ENCODE measurements at places on chromosomes 16 and 17. TPM values are rescaled to one million over a fixed set of nuclear protein-coding genes. Genes with fewer than 3 reads are reported as not detected.

WSCD1 gene
- not detected for total RNA-seq

SMTNL2 gene
- not detected for total RNA-seq

EFCAB5 gene
- 1.3 TPM for total RNA-seq

TEX19 gene
- not detected for total RNA-seq

BFAR gene
- 71.2 TPM for total RNA-seq

ITGB3 gene
- not detected for total RNA-seq

C16orf46 gene
- 0.65 TPM for total RNA-seq

KRTAP1-5 gene
- total RNA-seq: not detected

CORO1A gene
- total RNA-seq: 1,426 TPM

CCL3 gene
- 2.9 TPM for total RNA-seq

SCIMP gene
- total RNA-seq: 0.33 TPM

CTF1 gene
- 0.37 TPM for total RNA-seq

PRM3 gene
- total RNA-seq: not detected

FADS6 gene
- total RNA-seq: not detected

DNA sequence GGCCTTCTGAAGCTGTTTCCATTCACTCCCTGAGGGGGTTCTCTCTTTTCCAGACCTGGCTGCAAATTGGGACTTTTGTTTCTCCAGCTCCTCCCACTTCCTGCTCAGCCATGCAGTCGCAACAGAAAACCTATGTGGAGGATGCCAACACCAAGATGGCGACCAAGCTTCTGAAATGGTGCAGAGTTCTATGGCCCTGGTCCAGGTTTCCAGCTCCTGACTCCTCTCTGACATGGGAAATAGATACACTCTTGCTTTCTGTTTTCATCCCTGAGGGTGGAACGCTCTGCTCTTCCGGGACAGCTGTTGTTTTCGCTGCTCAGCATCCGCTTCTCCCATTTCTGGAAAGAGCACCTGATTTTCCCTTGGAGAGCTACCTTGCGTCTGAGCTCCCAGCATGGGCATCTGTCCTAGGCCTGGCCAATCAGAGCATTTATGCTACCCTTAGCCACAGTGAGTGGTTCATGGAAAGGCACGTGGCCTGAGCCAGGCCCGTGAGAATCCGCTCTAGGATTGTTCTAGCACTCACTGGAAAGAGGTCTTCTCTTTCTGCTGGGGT is 8.1 kb downstream of the GPRC5B start:
- no peak for DNase-seq

- no peak for DNase-seq
Observed at GRCh38 chr16:35752012-35752772, 2292.8 kb downstream of the TP53TG3F start.

- no peak for DNase-seq
Observed at GRCh38 chr17:19753661-19754463, 5.8 kb upstream of the ALDH3A1 start.

GRCh38 chr16:69762814-69763598 is 874 bp downstream of the WWP2 start:
- no peak for DNase-seq

GRCh38 chr17:4498461-4499397 is at the start of gene SPNS2:
SPNS2 (plus strand) TSS chr17:4498881; CDS start chr17:4499048, 167 bp downstream.
- DNase-seq: peak; percentile 83

DNA sequence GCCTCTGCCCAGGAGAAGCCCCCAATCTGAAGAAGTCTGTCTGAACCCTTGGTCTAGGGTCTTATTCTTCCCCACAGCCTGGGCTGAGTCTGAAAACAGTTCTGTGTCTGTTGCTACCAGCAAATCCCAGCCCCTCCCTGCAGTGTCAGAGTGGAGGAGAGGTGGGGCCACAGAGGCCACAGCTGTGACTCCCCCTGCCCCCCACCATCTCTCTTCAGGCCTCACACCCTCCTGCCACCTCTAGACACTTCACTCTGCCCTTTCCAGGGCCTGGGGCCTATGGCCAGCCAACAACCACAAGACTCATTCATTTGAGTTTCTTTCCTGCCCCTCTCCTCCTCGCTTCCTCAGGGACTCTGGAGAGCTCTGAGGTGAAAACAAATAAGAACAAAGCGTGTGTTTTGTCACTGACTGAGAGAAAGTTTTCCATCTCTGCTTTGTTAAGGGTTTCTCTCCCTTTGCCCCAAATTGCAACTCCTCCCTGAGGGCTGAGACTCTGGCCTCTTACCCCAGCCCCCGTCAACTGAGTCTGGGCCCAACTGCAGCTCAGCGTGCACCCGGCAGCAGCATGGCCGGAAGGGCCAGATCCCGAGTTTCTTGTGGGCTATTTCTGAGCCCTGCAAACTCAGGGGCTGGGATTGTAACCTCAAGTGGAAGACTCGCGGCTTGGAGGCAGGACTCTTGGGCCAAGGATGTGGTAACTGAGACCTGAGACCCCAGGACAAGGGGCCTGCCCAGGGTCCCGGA is 13.2 kb downstream of the C17orf50 start:
- DNase-seq: no peak

DNA sequence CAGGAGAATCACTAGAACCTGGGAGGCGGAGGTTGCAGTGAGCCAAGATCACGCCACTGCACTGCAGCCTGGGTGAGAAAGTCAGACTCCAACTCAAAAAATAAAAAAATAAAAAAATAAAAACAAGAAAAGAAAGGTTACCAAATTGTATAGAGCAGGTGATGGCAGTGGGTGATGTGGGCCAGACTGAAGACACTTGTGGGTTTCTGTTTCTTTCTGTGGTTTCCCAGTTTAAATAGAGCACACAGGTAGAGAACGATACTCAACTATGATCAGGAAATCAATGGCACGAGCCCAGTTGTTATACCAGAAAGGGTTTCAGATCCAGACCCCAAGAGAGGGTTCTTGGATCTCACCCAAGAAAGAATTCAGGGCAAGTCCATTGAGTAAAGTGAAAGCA is 32.6 kb downstream of the NUBP1 start:
- DNase-seq: no peak

DNA sequence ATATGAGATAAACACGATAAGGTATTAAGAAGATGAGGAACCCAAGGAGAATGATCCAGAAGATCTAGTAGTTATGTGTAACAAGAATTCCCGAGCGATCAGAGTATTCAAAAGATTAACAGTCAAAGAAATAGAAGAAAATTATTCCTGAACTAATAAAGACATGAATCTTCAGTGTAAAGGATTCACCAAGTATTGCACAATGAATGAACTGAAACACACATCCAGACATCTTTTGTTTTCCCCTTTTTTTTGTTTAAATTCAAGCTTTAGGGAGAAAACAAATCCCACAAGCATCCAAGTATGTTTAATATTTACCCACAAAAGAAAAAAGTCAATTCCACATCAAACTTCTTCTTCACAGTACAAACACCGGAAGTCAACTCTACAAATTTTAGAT is 23.7 kb upstream of the MYOCD start:
- no peak for DNase-seq

- DNase-seq: no peak
Observed at GRCh38 chr16:68190736-68191510, 45.0 kb downstream of the ESRP2 start.

DNA sequence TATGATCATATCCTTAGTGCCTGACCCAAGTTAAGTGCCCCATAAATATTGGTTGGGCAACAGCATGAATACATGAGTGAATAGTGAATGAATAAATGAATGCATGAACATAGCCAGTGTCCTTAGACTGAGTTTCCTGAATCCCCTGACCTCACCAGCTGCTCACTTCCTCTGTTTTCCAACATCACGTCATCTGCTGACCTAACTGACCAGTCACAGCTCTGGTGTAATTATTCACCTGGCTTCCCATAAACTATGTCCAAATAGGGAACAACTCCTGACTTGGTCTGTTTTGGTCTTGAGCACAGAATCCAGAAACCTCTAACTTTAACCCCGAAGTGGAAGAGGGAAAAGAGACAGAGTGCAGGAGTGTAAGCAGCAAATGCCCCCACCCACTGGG is 83.4 kb downstream of the ASIC2 start:
- no peak for DNase-seq

DNA sequence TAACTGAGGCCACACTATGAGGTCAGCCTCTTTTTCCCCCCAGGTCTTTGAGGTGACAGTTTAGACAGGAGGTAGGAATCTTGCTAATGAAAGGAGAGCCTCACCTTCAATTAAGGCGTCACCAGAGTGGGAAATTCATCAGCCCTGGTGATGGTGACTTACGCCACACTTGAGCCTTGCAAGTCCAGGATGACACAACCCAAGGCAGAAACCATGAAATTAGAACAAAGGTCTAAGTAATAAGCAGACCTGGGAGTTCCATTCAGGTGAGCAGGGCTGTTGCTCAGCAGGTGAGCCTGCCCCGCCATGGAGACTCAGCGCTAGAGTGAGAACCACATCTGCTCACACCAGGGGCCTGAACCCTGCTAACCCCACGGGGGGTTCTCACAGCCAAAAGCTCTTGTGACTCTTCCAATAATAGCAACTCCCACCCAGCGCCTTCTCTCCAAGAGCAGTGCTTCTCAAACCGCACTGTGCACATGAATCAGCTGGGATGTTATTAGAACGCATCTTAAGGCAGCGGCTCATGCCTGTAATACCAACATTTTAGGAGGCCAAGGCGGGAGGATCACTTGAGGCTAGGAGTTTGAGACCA is 28.7 kb upstream of the KIFC3 start:
- DNase-seq: no peak

- no peak for DNase-seq
Observed at GRCh38 chr16:30429418-30429677, 482 bp downstream of the DCTPP1 start.

- DNase-seq: no peak
Observed at GRCh38 chr16:49504023-49504364, 130.4 kb downstream of the C16orf78 start.

DNA sequence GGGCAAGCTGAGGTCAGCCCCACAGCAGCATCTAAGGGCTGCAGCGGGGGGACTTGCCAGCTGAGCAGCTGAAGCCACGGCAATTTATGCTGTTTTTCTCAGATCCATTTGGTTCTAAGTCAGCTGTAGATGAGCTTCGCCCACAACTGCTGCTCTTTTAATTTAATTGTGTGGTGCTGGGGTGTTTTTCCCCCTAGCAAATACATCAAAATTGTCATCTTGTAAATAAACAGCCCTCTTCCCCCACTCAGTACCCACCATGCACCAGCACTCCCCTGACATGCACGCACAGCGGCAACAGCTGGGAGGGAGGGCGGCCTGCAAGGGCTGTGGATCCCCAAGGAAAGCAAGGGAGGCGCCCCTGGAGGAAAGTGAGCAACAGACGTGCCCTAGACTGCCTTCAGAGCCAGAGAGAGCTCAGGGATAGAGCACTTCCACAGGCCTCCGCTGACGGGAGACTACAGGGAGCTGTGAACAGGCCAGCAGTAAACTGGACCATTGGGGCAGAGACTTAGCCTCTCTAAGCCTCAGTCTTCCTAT is 149.5 kb downstream of the TMEM132E start:
- no peak for DNase-seq

DNA sequence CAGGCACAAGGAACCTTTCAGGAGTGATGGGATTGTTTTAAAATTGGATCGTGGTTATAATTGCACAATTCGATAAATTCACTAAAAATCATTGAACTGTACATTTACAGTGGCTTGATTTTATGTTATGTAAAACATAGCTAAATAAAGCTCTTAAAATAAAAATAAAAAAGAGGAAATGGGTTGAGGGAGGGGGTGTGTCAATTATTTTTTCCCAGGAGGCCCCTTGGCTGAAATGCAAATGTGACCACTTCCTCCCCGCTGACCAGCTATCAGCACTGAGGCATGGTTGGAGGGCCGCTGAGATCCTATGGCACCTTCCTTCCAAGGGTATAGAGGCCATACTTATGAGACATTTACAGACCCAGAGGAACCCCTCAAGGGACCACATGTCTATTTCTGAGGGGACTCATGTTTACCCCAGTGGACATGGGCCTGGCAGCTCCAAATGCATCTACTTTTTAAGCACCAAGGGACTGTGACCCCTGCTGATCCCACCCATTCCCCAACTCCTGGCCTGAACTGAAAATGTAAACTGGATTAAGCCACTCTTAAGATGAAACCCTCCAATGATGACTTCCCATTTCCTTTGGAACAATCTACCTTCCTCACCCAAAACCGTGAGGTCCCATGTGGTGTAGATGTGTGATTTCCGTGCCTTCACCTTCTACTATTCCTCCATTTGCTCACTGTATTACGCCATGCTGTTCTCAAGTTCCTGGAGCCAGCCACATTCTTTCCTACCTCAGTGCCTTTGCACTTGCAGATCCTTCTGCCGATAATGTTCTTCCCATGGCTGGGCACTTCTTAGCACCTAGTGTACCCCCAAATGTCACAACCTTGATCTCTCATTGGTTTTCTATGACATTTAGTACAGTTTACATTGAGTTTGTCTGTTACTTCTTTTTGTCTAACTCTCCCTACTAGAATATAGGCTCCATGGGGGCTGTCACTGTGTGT is 2.8 kb upstream of the IL21R start:
- no peak for DNase-seq

GRCh38 chr16:24737391-24737871 is 8.0 kb downstream of the TNRC6A start:
- no peak for DNase-seq

DNA sequence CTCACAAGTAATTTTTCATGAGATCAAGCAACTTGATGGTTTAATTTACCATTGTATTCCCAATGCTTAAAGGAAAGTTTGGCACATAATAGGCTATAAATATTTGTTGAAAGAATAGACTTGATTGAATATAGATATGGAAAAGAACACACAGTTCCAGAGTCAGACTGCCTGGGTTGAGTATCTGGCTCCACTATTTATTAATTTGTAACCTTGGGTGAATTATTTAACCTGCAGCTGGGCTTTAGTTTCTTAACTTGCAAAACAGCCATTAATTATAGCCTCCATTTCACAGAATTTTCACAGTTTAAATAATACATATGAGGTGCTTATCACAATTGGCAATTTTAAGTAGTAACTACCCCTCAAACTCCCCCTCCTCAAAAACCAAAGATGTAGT is 73.6 kb downstream of the NCOR1 start:
- no peak for DNase-seq

DNA sequence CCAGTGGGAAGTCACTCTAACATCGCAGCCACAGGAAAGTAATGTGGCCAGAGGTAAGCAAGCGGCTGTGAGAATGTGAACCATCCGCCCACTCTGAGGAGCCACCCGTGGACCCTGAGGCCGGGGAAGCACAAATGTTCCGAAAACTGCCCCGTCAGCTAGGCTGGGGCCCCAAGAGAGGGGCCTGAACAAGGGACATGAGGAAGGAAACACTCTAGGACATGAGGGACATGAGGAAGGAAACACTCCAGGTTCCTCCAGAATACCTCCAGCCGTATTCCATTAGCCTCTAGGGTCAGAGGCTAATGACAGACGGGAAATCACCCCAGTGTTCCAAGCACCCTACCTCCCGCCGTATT is 317 bp downstream of the TEFM start:
- no peak for DNase-seq

- DNase-seq: no peak
Observed at GRCh38 chr17:35977509-35977908, 3.8 kb downstream of the CCL16 start.

- DNase-seq: no peak
Observed at GRCh38 chr16:65773301-65773874, 593.1 kb upstream of the CDH5 start.

DNA sequence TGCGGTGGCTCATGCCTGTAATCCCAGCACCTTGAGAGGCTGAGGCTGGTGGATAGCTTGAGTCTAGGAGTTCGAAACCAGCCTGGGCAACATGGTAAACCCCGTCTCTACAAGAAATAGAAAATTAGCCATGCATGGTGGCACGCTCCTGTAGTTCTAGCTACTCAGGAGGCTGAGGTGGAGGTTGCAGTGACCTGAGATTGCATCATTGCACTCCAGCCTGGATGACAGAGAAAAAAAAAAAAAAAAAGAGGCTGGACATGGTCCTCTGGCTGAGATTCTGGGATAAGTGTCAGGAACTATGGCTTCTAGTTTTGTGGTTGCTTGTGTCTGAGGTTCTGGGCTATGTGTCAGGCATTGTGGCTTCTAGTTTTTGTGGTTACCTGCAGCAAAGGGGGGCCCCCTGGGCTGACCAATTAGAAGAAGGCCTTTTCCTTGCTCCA is 7.0 kb downstream of the KSR1 start:
- DNase-seq: no peak

Data from activated naive CD8-positive, alpha-beta T cell treated with anti-CD3 and anti-CD28 coated beads, Interleukin-2, amount 10 ng/mL, durations not matched to agents 7 days and 5 days (primary cell).